Natural killer cell (primary cell): ENCODE measurements at places on chromosomes 2 and 18. TPM values are rescaled to one million over a fixed set of nuclear protein-coding genes. Genes with fewer than 3 reads are reported as not detected.

DNA sequence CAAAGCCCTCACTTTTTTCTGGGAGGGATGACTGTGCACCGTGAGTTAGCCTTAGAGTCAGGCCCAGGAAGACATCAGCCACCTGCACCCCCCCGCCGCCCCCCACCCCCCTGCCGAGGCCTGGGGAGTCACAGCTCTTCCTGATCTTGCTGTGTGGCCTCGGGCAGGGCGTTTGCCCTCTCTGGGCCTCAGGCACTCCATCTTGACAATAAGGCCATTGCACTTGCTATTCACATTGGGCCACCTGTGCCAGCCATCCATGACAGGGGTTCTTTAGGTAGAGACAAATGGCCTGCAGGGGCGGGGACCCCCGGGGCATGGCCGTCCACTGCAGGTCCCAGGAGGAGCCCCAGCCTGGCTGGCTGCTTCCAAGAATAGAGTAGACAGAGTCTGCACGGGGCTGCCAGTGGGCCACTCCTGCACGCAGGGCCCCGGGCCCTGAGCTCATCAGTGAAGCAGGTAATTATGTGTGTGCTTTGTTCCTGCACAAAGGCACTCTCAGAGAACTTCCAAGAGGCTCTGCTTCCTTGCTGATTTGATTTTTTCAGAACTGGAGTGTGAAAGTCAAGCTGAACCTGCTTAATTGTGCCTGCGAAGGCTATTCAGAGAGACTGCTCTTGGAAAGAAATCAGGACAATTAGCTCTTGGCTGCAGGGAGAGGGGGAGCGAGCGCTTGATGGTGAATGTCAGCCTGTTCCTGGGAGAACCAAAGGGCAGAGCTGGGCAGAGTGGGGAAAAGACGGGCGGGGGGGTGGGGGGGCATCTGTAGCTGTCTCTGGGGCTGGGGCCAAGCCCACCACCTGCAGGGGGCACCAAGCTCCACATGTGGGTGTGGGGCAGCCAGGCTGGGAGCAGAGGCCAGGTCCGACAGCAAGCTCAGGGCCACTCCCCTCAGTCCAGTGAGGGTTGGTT, 40.3 kb downstream of the RRM2 start:
- no peak for DNase-seq

GRCh38 chr2:237667893-237668292, 40.5 kb downstream of the LRRFIP1 start:
- no peak for DNase-seq

DNA sequence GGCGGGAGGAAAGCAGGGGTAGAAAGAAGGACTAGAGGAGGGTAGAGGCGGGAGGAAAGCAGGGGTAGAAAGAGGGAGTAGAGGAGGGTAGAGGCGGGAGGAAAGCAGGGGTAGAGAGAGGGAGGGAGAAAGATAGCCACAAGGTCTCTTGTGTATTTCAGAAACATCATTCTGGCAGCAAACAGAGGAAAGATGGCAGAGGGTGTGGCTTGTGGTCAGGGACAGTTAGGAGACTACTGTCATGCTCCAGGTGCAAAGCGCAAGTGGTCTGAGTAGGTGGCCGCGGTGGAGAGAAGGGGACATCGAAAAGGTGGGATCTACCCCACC, 82.4 kb upstream of the TAF1B start:
- DNase-seq, result no peak

- DNase-seq, result no peak
Measured at GRCh38 chr18:77894060-77894459, 644.4 kb downstream of the GALR1 start.

GRCh38 chr2:203824057-203824456, 43.5 kb upstream of the CTLA4 start:
- no peak for DNase-seq

Gene EVX2
- not detected for total RNA-seq
